ENCODE measurements at places on chromosomes 1 and 21.

- DNase-seq: no peak
These were observed 376.4 kb downstream of the PLPP3 start for GRCh38 chr1:56202796-56203492.

- DNase-seq: no peak
These were observed 33.5 kb upstream of the ITPKB start for GRCh38 chr1:226772446-226773139.

DNA sequence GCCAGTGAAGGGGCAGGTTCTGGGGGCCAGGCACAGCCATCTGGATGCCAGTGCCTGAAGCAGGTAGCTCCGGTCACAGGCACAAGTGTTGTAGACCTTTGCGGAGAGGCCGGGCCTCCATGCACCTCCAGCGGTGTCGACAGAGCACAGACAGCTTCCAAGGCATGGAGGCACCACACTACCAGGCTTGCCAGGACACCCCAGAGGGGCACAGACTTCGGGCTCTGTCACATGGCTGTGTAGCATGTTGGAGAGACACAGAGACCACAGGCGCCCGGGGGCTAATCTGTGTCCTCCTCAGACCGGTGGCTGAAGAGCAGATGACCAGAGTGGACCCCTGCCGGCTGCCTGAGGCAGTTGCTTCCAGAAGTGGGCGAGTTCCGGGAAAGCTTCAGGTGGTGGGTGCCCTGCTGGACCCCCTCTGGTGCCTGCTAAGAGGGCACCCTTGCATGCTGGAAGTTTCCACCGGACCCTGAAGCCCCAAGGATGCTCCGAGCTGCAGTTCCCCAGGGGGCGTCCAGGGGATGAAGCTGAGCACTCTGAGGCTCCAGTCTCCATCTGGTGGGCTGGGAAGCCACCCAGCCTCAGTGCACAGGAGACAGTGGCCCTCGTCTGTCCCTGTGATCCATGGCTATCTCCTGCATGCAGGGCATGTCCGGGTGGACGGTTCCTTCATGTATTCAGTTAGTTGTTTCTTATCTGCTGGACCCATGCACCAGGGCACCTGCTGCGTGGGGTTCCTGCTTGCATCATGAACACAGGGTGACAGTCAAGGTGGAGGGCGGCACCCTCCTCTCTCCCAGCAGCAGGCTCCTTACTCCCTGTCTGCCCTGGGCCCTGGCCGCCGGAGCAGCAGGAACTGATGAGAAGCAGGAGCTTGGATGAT lies 82.4 kb downstream of the OBSCN start:
- no peak for DNase-seq

GRCh38 chr1:164858096-164858632 lies 299.2 kb downstream of the PBX1 start:
- no peak for DNase-seq

GRCh38 chr1:27001570-27002360 lies 8.3 kb downstream of the TRNP1 start:
- DNase-seq: no peak

DNA sequence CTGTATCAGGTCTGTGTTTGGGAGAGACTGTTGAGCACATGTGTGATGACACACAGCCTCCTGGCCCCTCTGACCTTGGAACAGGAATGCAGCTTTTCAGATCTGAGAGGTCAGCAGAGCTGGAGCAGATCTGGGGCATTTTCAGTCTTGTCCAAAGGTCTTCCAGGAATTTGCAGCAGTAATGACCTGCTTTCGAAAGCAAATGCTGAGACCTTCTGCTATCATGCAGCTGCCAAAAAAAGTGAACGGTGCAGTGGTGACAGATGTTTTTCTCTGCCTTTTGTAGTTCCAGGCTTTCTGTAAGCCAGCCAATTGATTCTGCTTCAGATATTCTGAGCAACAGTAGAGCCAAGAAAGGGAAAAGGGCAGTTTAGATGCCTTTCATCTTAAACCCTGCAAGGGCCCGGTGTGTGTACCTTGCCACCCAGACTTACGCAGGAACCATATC lies 137.8 kb upstream of the COA6 start:
- DNase-seq: no peak

All from HTR-8/SVneo (cell line).